ENCODE measurements at places on chromosomes 7 and 10.

GRCh38 chr10:48255722-48256121 lies 18.8 kb downstream of the FRMPD2 start:
- DNase-seq = no peak

- no peak for DNase-seq
Observed at GRCh38 chr7:2019711-2020511, 212.8 kb downstream of the MAD1L1 start.

- no peak for DNase-seq
Observed at GRCh38 chr7:134820778-134821177, 41.3 kb downstream of the CALD1 start.

- no peak for DNase-seq
Observed at GRCh38 chr10:4125776-4126175, 340.8 kb upstream of the KLF6 start.

GRCh38 chr7:68720697-68721096 lies 877.6 kb upstream of the AUTS2 start:
- DNase-seq = no peak

DNA sequence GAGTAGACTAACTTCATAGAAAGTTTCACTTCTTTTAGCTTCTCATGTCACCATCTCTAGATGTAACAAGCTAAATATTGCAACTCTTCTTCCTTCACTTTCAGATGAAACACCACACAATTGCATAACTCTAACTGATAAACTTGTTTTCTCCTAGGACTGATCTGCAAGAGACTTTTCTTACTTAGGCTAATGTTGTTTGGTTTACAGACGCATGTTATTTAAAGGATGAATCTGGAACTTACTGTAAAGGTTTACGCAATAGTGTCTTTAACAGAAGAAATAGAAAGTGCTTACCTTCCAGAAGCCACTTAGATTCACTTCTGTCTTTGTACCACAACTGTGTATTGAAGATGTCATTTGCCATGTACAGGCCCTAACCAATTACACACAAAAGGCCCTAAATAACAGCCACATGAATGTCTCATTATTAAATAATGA lies 22.1 kb upstream of the ZC3HAV1 start:
- DNase-seq = no peak

GRCh38 chr7:26584326-26584725 lies 280.1 kb downstream of the SKAP2 start:
- no peak for DNase-seq

DNA sequence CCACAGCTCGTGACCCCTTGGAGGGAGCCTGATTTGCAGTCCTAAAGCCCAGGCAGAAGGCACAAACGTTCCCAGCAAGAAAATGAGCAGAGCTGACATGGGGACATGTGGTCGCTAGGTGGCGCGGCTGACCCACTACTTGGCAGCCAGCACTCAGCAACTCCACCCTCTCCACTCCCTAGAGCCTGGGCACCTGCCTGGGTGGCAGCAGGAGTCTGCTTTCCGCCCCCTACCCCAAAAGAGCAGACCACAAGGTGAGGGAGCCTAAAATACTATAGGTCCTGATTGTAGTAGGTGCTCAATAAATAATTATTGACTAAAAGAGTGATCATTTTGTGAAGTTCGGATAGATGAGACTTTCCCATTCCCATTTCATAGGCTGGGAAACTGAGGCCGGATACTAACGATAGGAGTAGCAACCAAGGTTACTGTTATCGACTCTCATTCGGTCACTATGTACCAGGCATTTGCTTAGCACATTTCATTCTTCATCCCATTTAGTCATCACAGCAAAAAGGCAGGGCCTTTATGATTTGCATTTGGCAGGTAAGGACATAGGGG lies 57.4 kb downstream of the NEUROG3 start:
- DNase-seq = peak; percentile 49

DNA sequence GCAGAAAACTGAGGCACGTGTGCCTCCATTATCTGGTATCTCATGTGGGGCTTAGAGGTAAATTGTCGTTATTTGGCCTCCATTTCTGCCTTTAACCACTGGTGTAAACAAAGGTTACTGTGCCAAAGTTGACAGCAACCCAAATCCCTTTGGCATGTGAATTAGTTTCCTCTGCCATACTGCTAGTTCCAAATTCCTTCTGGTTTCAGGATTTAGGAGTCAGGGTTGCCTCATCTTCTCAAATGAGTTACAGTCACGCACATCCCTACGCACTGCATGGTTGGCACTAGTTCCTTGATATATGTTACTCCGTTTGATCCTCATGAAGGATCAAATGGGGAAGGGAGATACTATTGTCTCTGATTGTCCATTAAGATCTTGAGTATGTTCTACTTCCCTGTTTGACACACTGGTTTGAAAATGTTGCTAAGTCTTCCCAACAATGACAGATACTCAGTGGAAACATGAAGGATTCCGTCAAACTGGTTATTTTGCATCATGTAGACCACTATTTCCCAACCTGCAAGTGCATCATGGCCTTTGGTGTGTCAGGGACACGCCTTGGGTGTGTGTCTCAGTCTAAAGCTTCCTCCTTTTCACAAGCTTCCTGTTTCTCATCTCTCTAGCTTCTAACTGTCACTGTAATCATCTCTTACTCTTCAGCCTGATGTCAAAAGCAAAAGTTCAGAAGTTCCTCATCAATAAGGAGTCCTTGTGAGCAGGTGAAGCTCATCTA lies at the start of gene LIPN:
TSS of gene LIPN (plus strand) at position 655 of the 736 bp plus-strand sequence. CDS start 1,386 bp downstream, outside the sequence.
- DNase-seq = no peak

GRCh38 chr10:122052701-122053100 lies 63.7 kb downstream of the TACC2 start:
- DNase-seq = no peak

- no peak for DNase-seq
Observed at GRCh38 chr7:69109246-69109645, 489.0 kb upstream of the AUTS2 start.

GRCh38 chr10:125235093-125236069 lies 75.0 kb upstream of the CTBP2 start:
- no peak for DNase-seq

DNA sequence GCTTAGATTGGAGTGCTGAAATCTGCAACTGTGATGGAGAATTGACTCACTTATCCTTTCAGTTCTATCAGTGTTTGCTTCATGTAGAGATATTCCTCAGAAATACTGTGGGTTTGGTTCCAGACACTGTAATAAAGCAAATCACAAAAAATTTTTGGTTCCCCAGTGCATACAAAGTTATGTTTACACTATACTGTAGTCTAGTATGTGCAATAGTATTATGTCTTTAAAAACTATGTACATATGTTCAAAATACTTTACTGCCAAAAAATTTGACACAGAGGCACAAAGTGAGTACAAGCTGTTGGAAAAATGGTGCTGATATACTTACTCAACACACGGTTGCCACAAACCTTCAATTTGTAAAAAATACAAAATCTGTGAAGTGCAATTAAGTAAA lies 112.5 kb downstream of the EPC1 start:
- DNase-seq = no peak

GRCh38 chr10:133278577-133279265 lies 2.1 kb upstream of the ADAM8 start:
- DNase-seq = peak; percentile 55

- DNase-seq = no peak
Observed at GRCh38 chr7:12571691-12572090, 1.2 kb downstream of the SCIN start.

- DNase-seq = no peak
Observed at GRCh38 chr10:126569513-126570244, 100.8 kb downstream of the C10orf90 start.

- DNase-seq = no peak
Observed at GRCh38 chr7:94426980-94427875, 32.5 kb downstream of the COL1A2 start.

DNA sequence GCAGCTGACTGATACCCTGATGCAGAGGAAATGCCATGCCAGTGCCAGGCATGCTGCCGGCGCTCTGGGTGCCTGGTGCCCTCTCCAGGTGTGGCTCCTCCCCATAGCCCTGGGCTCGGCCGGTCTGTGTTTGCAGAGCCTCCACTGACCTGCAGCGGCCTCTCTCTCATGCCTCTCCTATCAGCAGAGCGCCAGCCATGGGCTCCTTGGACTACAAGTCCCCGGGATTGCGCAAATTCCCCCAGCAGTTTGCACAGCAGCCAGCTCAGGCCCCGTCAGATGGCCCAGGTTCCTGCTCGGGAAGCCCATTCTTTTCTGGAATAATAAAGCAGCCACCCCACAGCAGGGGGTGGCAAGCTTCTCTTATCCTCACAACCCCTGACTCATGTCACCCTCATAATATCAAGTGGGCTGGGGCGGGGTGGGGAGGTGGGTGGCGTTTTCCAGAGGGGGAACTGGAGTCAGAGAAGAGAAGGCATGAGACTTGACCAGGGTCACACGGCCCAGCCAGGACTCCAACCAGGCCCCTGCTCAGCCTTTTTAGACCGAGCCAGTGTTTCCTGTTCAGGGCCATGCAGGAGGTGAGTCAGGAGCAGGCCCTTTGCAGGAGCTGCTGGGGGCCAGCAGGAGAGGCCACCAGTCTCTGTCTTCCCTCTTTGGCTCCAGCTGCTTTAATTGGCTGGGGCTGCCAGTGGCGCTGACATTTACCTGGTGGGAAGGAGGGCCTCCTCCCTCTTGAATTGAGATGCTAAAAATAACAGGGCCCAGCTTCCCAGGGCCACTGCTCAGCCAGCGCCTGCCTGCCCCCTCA lies 58.6 kb downstream of the ZMIZ1 start:
- DNase-seq = no peak
